ENCODE measurements at places on chromosomes 7 and 10. TPM values are rescaled to one million over a fixed set of nuclear protein-coding genes. Genes with fewer than 3 reads are reported as not detected.

The AEBP1 gene
- total RNA-seq = 82.5 TPM

The OGA gene
- total RNA-seq = 113 TPM

DNA sequence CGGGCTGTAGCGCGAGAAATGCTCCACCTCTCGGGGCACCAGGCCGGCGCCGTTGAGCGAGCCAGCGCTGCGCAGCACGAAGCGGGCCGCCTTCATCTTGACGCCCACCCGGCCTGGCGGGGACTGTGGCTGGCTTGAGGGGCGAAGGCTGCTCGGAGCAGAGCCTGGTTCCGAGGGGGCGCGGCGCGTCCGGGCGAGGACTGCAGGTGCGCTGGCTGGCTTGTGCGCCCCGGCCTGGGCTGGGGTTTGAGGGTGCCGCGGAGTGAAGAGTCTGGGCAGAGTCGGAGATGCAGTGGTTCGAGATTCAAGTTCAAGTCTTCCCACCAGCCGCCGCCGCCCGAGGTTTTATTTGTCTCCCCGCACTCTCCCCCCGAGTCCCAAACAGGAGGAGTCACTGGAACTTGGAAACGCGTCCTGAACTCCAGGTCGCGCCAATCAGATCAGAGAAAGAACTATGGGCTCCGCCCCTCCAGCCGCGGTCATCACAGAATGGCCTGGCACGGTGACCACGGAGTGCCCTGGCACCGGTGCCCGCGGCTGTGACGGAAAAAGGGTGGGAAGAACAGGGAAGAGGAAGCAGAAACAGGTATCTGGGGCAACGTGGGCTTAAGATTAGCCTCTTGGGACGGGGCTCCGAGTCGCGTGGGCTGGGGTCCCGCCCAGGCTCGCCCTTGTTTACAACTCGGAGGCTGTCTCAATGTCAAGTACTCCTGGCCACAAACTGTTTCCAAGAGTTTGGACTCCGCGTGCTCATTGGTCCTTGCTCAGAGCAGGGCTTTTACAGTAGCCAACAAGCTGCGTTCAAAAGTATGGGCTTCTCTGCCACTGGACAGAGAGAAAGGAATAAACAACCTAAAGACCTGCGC is at the start of gene PDK4:
Gene PDK4, minus strand, starts transcription at position 319 of the 866 bp plus-strand sequence. Its CDS starts 223 bp downstream, at position 96.
- DNase-seq = peak; percentile 96

DNA sequence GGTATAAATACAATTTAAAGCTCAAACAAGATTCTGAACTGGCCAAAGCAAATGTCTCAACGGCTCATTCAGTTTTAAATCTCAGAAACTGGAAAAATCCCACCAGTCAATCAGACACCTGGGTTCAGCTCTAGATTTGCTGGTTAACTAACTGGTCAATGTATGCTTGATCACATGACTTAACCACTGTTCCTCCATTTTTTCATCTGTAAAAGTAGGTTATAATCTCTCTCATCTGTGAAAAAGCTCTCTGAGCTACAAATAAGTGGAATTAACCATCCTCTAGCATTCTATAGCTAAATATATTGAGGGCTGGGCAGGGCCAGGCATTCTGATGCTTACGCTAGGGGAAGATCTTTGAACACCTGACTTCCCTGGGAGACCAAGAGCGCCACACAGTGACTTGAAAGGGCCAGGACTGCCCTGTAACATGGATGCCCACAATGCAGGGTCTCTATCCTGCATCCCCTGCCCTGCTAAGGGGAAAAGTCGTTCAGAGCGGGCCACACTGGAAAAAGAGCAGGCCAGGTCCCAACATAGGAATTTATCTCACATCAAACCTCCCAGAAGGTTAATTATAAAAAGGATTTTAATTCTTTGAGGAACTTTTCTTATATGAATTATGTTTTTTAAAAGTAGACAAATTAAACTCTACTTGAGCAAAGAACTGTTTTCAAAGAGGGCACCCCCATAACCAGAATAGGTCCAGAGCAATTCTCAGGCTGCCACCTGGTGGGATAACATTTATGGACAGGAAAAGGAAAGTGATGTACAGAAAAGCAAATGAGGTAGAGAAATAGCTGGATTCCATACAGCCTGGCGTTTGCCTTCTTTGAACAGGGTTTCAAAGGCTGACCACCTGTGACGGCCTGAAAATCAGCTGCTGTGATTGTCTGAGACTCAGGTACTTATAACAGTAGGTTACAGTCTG is 1.8 kb downstream of the RP9 start:
- no peak for DNase-seq

GRCh38 chr10:128001363-128001745 is 94.5 kb downstream of the PTPRE start:
- no peak for DNase-seq

DNA sequence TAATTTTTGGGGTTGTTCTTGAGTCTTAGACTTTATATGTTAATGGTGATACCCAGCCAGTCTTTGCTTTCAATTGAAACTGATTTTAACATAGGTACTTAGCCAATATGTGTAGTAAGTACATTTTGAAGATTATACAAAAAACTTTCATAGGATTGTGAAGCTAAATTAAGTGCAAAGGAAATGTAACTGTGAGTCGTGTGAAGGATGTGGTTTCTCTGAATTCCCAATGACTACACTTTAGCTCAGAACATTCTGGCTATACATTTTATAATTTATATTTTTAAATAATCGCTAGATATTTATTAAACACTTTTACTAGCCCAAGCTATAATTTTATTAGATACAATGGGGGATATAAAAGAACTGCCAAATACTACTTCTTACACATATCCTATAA is 359.3 kb downstream of the PCLO start:
- DNase-seq = no peak

DNA sequence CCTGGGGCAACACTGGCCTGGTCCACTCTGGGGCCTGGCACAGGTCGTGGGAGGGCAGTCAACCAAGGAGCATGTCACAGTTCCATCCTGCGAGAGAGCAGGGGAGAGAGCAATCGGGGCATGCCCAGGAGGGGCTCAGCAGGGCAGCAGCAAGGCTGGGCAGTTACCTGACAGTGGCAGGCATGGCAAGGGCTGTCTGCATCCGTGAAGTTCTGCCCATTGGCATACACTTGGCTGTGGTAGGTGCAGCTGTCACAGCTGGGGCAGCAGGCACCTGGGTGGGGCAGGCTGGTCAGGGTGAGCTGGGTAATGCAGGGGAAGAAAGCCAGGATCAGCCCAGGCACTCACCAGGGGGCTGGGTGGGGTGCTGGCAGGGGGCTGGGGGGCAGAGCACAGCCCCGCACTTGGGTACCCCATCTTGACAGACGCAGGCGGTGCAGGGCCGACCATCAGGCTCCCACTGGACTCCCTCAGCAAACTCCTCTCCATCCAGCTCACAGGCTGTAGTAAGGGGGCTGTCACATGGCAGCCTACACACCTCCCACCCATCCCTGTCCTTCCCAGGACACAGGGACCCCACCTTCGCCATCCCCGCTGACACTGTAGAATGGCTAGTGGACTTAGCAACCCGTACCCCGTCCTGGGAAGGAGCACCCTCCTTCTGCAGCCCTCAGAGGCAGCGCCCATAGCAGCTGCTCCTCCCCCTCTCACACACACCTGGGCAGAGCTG is 17.8 kb downstream of the KCP start:
- DNase-seq = no peak

GRCh38 chr10:37263304-37263703 is 137.9 kb downstream of the ANKRD30A start:
- DNase-seq = no peak

DNA sequence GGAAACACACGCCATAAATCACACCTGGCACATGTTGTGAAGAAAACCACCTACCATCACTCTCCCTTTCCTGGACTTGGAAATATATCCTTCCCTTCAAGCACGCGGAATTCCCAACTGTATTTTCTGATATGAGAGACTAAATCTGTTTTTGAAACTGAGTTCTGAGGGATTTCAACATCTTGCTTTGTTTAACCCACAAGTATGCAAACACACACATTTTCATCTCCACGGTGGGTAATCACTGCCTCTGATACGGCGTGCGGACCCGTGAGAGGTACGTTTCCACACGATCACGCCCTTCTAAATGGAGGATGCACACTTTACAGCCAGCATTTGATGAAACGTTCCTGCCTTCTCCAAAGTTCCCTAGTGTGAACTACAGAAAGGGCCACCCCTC is 83.4 kb downstream of the ZRANB1 start:
- no peak for DNase-seq

GRCh38 chr7:48183370-48183743 is 12.1 kb downstream of the ABCA13 start:
- DNase-seq = no peak

DNA sequence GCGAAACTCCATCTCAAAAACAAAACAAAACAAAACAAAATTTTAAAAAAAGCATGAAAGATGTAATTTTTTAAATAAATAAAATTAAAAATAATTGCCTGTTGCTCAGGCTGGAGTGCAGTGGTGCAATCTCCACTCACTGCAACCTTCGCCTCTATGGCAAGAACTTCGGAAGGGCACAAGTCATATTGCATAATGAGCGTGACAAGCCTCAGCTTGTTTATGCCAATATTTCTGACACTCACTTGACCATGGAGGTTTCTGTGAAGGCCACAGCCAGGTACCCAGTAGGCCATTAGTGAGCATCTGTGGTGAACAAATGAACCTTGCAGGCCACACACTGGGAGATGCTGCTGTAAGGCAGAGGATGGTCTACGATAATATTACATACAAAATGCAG is 106.1 kb upstream of the KMT2C start:
- no peak for DNase-seq

The LMTK2 gene
- 24.5 TPM for total RNA-seq

- DNase-seq = no peak
Measured at GRCh38 chr7:94439893-94440381, 45.2 kb downstream of the COL1A2 start.

DNA sequence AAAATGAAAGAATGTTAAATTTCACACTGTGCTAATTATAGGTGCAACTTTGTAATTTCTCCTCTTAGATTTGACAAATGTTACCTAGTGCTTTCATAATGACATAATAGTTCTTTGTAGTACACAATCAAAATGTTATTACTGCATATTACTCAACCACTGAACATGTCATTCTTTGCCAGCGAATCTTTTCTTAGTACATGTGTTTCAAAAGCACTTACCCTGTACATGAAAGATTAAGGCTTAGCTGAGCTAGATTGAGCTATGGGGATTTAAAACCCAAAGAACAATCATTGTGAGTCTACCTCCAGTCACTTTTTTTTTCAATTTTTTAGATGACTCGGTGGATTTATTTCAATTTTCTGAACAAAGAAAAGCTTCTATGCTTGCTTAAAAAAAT is 123.5 kb upstream of the FERD3L start:
- DNase-seq = no peak

DNA sequence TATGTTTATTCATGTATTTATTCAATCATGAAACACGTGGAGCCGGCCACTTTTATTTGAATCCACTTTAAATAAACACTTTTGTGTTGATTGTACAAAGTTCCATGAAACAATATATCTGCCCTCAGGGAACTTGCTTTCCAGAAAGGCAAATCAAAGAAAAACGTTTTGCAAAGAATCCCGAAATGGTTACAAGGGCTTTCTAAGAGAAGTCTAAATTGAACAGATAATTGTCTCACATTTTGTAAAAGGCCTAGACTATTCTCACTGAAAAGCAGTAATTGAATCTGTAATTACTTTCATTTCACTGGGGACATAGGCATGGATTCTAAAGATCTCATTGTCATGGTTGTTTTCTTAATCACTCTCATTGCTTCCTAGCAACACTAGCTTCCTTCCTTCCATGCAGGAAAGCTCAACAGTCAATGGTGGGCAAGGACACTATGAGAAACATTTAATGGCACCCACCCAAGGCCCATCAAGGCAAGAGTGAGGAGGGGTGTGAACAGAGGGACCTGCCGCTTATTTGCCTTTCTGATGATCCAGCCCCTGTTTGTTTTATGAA is 622.4 kb upstream of the C7orf33 start:
- no peak for DNase-seq

The VPS26A gene
- total RNA-seq = 51.2 TPM

- DNase-seq = no peak
Measured at GRCh38 chr10:92757711-92758104, 68.0 kb downstream of the HHEX start.

DNA sequence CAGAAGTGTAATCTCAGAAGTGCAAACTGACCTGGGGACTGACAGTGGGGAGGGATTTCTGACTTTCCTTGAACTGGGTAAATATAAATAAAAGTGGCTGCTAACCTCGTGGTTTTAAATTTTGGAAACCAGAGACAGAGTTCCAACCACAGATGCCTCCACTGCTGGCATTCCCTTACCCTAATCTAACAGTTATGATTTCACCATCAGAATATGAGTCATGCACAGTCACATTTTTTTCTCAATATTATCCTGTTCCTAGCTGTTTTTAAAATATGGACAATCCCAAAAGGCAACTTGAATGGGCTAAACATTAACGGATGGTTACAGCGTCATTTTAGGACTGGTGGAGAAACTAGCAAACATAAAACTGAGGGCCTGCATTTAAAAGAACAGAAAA is 264.3 kb upstream of the INHBA start:
- no peak for DNase-seq

The ENKUR gene
- 6.5 TPM for total RNA-seq

DNA sequence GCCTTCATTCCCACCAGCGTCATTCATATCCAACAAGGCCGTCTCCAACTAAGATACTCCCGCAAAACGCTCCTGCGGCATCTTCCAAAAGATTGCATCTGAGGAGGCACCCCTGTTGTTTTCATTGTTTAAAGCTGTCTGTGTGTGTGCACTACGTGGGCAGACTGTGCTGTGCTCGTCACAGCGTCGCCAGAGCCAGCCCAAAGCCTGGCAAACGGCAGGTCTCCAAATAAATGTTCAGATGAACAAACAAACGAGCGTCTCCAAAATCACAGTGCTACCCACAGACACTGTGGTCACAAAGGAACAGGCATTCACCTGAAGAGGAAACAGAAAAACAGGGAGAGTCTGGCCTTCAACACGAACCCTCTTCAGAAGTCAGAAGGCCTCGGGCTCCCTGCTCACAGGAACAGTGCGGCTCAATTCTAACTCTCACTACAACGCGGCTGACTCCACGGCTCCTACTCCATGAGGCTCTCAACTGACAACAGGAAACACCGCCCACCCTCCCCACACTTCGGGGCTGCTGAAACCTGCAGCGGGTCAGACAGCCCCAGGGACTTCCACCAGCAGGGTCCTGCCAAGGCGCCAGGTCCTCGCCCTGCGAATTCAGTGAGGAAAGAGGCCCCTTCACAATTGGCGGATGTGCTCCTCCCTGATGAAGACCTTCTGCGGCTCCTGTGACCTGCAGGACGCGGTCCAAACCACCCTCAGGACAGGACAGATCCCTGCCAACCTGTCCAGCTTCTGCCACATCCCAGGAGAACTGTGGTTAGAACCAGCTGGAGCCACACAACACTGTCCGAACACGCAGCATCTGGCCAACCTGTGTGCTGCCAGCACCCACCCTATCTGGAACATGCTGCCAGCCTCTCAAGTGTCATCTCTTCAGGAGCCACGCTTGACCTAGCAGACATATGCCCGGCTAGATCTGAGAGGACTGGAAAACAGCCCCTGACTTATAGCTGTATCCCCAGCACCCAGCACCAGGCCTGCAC is 36.1 kb downstream of the MAD1L1 start:
- no peak for DNase-seq

The SPDYE9 gene
- total RNA-seq = not detected

DNA sequence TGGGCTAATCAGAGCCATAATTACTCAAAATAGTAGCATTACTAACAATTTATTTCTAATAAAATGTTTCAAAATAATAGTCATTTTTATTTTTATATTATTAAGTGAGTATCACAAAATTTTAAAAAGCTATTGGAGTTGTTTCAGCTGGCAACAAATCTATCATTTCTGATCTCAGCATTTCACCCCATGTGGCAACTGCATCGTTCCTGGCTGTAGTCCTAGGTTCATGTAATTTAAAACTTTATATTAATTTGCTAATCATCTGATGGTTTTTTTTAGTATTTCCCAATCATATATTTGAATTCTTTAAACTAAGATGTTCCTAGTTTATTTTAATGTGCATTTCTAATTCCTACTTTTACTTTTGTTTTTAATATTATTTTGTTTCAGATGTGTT is 293.0 kb upstream of the AKR1E2 start:
- no peak for DNase-seq
